DMS153 (cell line): ENCODE measurements at places on chromosomes 3 and 15.

GRCh38 chr3:128254066-128254590, 100.8 kb downstream of the EEFSEC start:
- no peak for DNase-seq

DNA sequence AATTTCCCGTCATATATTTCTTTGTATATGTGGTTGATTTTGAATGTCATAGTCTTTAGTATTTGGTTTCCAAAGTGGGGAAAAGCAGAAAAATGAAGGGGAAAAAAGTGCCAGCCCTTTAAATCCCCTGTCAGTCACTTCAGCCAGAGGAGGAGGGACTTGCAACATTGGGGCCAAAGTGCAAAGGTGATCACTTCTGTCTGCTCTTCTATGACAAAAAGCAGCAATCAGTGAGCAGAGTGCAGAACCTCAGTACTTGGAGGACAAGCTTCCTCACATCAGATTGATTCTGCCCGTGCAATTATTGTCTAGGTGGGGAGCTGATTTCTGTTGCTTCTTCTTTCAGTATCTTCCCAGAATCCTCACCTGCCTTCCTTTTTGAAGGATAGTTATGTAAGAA, 60.0 kb downstream of the STT3B start:
- no peak for DNase-seq

DNA sequence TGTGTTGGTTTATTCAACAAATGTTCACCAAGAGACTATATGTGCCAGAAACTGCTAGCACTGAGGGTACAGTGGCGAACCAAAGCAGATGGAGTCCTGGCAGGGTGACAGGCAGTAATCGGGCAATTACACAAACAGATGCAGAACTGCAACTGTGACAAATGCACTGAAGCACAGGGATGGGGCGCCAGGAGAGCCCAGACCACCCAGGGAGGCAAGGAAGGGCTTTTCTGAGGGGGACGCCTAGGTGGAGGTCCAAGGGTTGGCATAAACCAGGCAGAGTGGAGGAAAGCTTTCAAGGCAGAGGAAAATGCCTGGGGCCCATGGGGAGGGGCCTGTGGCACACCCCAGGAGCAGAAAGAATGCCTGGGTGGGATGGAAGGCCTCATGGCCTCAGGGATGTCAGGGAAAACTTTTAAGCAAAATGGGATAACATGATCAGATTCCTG, 5.5 kb downstream of the DIS3L start:
- no peak for DNase-seq

- DNase-seq: no peak
Measured at GRCh38 chr15:59794229-59794886, 105.2 kb upstream of the BNIP2 start.

- DNase-seq: no peak
Measured at GRCh38 chr3:141804778-141805639, 41.8 kb downstream of the GRK7 start.
